ENCODE measurements at places on chromosomes 1 and 21.

GRCh38 chr1:73722055-73722454, 475.9 kb downstream of the LRRIQ3 start:
- no peak for DNase-seq

- DNase-seq: no peak
Measured at GRCh38 chr1:184888505-184888904, 85.8 kb downstream of the NIBAN1 start.

DNA sequence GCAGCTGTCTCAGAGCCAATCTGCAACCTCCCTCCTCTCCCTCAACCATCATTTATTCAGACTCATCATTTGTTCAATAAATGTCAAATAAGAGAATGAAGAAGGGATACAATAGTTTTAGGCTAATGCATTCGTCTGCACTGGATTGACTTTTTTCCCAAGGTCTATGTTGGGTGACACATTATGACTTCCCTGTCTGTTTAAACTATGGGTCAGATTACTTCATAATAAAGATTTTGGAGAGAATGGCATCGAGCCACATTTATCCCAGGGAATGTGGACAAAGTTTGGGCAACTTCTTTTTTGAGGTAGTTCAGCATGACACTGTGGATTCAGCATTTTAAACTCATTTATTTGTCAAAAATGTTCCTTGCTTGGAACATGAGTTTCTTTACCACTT, 107.4 kb upstream of the ADGRL2 start:
- DNase-seq: no peak

GRCh38 chr1:42935313-42935895, 23.3 kb downstream of the SLC2A1 start:
- no peak for DNase-seq

- DNase-seq: no peak
Measured at GRCh38 chr1:230808281-230808872, 59.9 kb downstream of the C1orf198 start.

- no peak for DNase-seq
Measured at GRCh38 chr1:24588573-24588972, 32.7 kb downstream of the NCMAP start.

GRCh38 chr1:209439828-209440227, 143.7 kb upstream of the CAMK1G start:
- no peak for DNase-seq

- no peak for DNase-seq
Measured at GRCh38 chr1:17304826-17305175, 3.2 kb upstream of the PADI4 start.

DNA sequence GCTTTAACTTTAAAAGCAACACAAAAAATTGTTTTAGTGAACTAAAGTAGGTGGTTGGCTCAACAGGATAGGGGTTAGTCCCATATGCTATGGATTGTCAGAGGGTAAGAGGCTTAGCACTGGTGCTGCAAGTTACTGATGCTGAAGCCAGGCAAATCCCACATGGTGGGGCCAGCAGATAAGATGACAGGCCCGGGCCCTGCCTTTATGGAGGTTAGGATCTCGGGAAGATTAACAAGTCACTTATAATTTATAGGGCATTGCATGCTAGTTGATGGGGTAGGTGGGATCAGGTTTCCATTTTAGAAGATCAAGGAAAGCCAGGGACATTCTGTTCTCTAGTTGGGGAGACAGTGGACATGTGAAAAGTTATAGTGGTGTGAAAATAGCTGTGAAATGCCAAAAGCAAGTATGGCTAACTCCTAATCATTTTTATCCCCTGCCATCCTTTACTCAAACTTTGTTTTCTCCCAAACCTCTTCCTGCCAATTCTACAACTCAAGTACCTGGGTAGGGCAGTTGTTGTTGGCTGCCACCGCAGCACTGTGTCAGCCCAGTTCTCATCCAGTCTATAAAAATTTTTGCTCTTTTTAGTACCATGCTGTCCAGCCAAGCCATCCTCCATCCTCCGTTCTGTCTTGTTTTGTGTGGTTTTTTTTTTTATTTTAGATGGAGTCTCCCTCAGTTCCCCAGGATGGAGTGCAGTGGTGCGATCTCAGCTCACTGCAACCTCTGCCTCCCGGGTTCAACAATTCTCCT, 10.3 kb downstream of the CHAF1B start:
- no peak for DNase-seq

GRCh38 chr1:235867903-235868469, 1.3 kb upstream of the LYST start:
- DNase-seq: no peak

DNA sequence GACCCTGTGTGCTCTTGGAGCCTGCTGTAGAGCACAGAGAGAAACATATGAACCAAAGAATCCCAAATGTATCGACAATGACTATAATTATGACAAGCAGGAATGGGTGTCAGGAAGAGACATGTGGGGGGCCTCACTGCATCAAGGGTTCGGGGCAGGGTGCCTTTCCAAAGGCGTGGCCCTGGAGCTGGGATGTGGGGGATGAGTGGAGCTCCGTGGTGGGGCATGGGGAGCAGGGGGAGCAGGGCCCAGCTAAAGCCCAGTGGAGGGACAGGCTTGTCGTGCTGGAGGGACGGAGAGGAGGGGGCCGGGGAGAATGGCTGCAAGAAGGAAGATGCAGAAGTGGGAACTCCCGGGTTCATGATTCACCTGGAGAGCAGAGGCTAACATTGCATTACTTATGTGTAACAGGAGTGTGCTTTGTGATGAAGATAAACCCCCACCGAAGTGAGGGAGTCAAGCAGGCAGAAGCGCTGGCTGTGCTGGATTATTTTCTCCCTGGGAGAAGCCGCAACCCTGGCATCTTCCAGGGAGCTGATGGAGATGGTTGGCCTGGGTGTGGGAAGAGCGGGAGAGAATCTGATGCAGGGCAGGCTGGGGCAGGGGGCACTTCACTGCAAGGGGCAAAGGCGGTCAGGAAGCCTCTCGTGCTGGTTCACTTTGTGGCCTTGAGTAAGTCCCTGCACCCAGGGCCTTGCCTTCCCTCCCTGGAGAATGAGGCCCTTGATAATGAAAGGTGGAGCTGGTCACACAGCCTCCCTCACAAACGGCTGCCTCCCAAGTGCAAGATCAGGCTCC, 124.6 kb upstream of the RUNX3 start:
- no peak for DNase-seq

GRCh38 chr1:229640455-229640854, 14.4 kb downstream of the URB2 start:
- DNase-seq: peak; percentile 46

GRCh38 chr1:28886731-28887418, 27.5 kb upstream of the EPB41 start:
- peak; percentile 48 for DNase-seq

- no peak for DNase-seq
Measured at GRCh38 chr1:85387781-85388180, 77.2 kb downstream of the DDAH1 start.

All from NCI-H1092 (cell line).